DMS 273 treated with DMSO at 0.1 percent for 48 hours (cell line): ENCODE measurements at places on chromosomes 4 and X.

- DNase-seq, result no peak
These were observed 39.5 kb downstream of the TMEM165 start for GRCh38 chr4:55435141-55435841.

GRCh38 chr4:73673286-73673685 is 53.0 kb upstream of the RASSF6 start:
- DNase-seq, result no peak

DNA sequence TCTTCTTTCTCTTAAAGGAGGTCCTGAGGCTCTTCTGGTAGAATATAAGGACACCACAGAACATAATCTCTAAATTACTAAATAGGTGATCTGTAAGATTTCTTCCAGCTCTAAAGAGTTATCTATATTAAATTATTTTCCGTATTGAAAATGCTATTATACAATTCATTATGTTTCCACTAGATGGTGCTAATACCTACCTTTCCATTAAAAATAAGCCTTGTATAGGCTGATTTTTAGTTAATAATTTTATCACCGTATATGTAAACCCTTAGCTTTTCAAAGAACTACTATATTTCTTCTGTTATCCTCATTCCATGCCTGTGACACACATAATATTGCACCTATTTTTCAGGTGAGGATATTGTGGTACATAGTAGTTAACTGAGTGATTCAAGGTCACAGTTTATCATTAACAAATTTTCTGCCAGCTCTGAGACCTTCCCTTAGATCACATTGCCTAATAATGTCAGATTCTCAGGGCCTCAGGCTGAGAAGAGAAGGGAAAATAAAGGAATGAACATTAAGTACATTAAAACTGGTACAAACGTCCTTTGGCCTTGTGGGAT is 138.8 kb downstream of the TEX11 start:
- no peak for DNase-seq

DNA sequence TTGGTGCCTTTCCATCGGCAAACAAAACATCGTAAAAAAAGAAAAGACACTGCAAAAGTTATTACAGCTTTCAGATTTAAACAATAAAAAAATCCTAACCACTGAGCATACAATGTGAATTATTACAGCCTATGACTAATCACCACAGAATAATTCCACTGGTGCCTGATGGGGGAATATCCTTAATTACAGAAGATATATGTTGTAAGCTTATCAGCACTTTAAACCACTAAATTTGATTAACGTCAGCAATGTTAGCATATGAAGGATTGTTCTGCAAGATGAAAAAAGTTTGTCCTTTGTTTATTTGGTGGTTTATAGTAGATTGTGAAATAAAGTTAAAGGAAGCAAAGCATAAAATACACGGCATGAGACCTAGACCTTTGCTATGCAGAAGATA is 210.2 kb upstream of the ADAMTS3 start:
- no peak for DNase-seq

- no peak for DNase-seq
These were observed 169.1 kb upstream of the TENM3 start for GRCh38 chr4:182074139-182074538.

DNA sequence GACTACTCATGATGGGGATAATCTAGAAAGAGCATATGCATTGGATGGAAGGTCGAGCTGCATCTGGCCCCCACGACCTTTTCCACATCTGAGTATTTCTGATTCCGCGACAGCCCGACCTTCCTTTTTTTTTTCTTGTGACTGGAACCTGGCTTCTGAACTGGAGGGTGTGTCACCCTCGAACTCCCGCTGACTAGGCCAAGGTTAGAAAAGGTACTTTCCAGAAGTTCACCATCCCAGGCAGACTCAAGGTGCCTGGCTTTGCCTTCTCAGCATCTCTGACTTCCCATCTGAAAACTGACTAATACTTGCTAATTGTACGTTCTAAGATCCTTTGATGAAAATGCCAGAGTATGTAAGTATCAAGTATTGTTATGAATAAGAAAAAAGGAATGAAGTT is 49.3 kb upstream of the CD40LG start:
- DNase-seq, result no peak

- no peak for DNase-seq
These were observed 1668.1 kb upstream of the AGA start for GRCh38 chr4:179110356-179110755.

DNA sequence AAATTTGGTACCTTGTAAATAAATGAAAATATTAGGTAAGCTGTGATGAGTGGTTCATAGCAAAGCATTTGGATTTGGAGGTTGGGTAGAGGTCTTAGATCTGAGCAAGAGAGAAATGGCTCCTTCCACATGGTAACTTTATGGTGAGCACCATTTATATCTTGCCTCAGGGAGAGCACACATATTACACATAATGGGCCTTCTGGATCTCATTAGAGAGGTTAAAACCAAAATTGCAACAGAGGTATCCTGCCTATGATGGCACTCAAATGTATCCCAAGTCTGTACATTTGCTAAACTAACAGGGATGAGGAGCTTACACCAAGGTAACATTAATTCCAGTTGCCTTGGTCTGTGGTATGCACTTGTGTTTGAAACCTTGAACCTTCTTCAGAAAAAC is 87.1 kb upstream of the PUDP start:
- DNase-seq, result no peak

DNA sequence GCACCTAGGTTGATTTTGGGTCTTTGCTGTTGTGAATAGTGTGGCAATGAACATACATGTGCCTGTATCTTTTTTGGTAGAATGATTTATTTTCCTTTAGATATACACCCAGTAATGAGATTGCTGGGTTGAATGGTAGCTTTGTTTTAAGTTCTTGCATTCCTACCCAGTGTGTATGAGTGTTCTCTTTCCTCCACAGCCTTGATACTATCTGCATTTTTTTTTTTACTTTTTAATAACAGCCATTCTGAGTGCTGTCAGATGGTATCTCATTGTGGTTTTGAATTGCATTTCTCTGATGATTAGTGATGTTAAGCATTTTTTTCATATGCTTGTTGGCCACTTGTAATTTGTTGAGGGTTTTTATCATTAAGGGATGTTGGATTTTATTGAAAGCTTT is 351.8 kb upstream of the GNPDA2 start:
- DNase-seq, result no peak

DNA sequence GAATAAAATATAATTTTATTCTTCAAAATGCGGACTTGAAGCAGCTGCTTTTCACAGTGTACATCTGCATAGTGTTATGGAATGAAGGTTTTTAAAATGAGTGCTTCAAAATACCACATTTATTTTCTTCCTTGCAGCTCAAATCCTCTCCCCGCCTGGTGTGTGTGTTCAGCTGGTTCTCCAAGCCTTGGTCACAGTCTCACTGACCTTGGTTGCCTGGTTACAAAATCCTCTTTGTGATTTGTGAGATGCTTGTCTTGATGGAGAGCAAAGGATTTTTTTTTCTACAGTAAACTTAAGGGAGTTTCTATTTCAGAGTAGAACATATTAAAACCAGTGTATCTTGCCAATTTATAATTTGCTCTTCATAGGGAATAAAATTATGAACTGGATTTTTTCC is 139.2 kb downstream of the PCDH18 start:
- DNase-seq, result no peak

GRCh38 chr4:1239141-1239949 is 9.6 kb downstream of the CTBP1 start:
- DNase-seq, result no peak

DNA sequence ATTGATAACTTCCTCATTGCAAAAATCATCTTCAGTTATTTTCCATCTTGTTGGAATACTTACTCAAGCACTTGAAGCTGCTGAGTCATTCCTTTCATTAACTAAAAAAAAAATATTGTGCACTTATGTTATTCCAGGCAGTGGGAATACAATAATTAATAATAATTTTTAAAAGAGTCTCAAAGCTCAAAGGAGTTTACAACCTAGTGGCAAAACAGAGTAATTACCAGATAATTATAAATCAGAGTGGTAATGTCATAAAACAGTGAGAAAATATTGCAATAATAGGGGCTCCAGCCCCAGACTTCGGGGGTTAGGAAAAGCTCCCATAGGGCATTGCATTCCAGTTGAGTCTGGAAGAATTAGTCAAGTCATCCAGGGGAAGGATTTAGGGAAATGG is 79.6 kb downstream of the DDX53 start:
- no peak for DNase-seq

- no peak for DNase-seq
These were observed 54.0 kb upstream of the NKAP start for GRCh38 chrX:119997570-119997969.

DNA sequence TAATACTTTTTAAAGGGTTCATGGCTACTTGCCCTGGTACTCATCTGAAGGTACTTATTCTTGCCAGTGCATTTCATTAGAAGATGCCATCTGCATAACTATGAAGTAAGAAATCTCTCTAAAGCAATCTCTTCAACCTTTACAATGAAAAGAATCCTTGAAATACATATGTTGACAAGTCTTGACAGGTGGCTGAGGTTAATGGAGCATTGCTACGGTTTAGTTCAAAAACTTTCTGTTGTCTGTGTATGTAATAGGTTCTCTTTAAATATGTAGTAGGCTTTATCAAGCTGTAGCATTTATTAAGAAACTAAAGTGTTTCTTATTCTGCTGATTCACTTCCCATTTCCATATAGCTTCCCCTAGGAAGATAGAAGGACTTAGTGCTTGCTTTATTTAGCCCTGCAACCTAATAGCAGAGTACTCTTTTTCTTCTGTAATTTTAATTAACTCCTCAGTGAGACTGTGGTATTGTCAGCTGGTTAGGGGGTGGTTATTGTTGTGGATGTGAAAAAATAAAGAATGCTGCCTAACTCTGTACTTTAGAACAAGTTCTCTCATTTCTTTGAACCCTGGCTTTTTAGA is 39.3 kb downstream of the SLAIN2 start:
- no peak for DNase-seq

DNA sequence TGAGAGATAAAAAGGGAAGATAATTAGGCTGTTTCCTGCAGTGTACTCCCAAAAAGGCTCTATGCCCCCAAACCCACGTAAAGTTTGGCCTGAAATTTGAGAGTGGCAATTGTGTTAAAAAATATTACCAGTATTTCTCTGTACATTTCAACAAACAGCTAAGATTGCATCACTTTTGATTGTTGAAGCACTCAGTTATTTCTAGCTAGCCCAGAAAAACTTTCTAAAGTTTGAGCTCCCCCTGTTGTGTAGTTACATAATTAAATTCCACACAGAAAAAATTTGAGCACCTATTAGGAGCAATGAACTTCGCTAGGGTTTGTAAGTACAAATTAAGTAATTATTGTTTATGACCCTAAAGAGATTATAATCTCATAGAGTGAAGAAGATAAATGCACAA is 109.4 kb downstream of the DLG3 start:
- DNase-seq, result no peak

DNA sequence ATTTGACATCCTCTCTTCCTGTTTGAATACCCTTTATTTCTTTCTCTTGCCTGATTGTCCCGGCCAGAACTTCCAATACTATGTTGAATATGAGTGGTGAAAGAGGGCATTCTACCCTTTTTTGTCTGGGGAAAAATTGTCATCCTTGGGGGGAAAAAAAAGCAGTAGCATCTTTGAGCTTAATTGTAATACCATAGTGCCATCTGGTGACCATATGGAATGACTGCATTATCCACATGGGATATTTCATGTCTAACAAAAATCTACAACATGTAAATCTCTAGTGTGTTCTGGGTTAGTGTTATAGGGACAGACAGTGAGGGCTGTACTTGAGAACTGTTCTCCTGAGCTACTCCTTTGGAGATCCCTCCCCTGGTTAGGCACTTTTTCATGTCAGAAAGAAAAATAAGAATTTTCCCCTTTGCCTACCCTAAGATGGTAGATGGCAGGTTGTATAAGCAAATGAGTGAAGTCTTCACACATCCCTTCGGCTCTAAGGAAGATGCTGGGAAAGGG is 26.0 kb downstream of the CAPN6 start:
- DNase-seq, result peak; percentile 2

DNA sequence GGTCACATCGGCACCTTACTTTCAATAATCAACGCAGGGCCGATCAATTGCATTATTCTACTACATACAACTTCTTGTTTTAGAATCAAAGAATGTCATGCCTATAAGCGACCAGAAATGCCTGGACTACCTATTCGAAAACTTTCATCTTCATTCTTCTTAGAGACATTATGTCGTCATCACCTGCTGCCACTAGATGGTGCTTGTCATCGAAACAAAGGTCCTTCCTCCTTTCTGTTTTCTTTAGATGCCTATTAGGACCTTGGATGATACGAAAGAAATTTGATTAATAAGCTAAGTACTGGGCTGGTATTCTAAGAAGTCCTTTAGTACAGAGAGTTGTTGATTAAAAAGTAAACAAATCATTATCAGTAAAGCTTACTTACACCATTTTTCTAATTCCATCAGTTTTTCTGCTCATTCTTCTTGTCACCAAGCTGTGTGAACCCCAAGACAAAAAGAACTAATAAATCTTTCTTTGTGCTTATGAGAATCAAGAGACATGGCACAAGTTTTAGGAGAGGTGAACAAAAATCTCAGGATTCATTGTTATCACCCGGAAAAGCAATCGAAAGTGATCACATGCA is 154.5 kb upstream of the SLC4A4 start:
- peak; percentile 24 for DNase-seq

DNA sequence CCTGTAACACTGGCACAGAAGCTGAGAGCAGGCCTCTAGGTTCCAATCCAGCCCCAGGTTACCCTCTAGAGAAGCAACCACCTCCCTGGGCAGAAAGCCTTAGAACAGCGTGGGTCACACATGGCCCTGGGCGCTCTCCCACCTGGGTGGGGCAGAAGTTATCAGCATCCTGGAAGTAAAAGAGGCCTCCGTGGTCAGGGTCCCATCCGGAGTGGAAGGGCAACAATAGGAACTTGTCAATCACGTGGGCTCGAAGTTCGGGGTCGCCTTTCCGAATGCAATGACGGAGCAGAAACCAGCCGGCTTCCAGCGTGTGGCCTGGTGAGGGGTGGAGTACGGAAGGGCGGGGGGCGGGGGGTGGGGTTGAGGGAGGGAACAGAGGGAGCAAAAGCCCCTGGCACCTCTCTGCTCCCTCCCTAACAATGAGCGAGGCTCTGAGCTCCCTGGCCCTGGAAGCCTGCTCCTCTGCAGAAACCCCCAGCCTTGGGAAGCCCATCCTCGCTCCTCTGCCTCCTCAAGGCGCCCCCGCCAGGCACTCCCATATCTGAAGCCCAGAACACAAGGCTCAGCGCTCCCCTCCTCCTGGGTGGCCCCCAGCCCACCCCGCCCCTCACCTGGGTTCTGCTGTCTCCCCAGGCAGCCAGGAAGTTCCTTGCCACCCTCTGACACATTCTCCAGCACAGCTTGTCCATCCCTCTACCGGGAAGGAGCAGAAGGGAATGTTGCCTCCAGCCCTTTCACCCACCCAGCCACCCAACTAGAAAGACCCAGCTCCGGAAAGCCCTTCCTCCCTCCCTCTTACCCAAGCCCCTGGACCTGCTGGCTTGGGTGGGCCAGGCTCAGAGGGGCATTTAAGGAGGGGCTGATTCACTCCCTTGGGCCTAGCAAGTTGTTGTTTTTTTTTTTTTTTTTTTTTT is 2.8 kb downstream of the RENBP start:
- DNase-seq, result no peak

- DNase-seq, result no peak
These were observed 53.7 kb downstream of the GLRA3 start for GRCh38 chr4:174775366-174775765.

DNA sequence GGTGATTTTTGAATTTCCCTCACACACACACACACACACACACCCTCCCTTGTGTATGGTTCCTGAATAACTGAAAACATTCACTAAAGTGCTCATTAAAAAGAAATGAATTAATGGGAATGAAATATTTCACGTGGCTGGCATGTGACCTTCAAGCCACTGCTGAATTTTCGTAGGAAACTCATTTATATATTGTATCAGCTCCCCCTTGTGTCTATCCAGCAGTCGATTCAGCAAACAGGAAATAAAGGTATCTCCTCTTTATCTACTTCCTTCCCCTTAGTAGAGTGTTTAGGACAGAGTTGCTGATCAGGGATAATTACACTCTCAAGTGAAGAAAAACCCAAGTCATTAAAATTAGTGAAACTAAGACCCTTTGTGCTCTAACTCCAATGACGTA is 912.6 kb upstream of the LCORL start:
- DNase-seq, result no peak
